ENCODE measurements at places on chromosomes 4 and X.
A peak's percentile ranks its signal among the peaks of the same experiment; 100 is the strongest.

GRCh38 chr4:53156896-53157295, 209.0 kb downstream of the SCFD2 start:
- no peak for DNase-seq

GRCh38 chr4:87919941-87920340, 55.6 kb upstream of the SPP1 start:
- DNase-seq, result no peak

DNA sequence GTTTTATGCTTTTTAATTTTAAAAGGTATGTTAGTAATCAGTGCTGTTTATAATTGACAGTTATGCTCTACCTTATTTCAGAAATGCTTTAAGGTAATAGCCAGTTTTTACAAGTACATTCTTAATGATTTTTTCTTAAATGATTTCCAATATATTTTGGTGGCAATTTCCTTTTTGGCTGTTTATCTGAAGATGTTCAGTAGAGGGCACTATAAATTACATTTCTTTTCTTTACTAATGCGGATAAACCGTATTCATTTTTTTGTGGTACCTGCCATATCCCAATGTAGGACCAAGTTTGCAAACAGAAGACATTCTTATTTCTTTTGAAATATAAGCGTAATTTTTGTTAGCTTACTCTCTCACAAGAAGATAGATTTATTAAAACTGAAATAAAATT, 65.4 kb downstream of the CCKAR start:
- DNase-seq, result no peak

- DNase-seq, result no peak
These were observed 642 bp downstream of the HMGN5 start for GRCh38 chrX:81201071-81201470.

- no peak for DNase-seq
These were observed 345.4 kb downstream of the STIM2 start for GRCh38 chr4:27206009-27206408.

DNA sequence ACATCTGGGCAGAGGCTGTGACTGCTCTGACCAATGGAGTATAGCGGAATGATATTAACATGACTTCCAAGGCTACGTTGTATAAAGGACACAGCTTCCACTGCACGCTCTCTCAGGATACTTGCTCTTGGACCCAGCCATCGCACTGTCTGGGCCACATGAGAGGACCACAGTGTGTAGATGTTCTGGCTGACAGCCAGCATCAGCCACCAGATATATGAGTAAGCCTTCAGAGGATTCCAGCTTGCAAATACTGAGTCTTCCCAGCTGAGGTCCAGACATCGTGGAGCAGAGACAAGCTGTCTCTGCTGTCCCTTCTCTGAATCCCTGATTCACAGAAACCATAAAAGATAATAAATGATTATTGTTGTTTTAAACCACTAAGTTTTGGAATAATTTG, 146.8 kb upstream of the USP9X start:
- DNase-seq, result no peak

GRCh38 chr4:111360906-111361305, 738.0 kb upstream of the PITX2 start:
- no peak for DNase-seq

DNA sequence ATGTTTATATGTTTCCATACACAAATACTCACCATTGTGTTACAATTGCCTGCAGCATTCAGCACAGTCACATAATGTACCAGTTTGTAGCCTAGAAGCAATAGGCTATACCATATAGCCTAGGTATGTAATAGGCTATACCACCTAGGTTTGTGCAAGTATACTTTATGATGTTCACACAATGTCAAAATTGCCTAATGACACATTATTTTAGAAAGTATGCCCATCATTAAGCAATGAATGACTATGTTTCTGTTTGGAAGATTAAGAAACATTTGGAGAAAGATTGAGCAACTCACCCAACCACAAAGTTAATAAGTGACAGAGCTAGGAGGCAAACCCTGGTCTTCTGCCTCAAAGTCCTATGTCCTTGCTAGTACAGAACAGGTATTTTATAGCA, 96.8 kb upstream of the GRIA3 start:
- no peak for DNase-seq

DNA sequence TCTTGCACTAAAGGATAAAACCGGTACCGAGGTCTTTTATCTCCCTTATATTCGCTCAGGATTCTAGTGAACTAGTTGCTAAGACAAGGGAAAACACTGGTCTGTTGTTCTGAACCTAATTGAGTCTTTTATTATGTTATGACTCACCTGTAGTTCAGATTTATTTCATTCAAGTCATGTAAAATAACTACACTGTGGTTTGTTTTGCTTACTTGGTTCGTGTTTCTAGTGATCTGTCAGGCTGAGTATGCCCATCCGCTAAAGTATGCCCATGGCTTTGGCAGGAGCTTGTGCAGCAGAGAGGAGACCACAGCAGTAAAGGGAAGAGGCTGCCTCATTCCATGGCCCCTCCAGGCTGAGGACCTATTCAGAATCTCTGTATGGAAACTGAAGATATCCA, 126.1 kb downstream of the AFF1 start:
- DNase-seq, result no peak

- no peak for DNase-seq
These were observed 104.4 kb downstream of the GPC3 start for GRCh38 chrX:133881007-133881406.

GRCh38 chr4:108270466-108271450, 102.0 kb upstream of the LEF1 start:
- DNase-seq, result no peak

GRCh38 chrX:84415140-84415539, 87.1 kb downstream of the HDX start:
- DNase-seq, result no peak

- DNase-seq, result no peak
These were observed 213.1 kb upstream of the PSAPL1 start for GRCh38 chr4:7647600-7648543.

GRCh38 chrX:3501833-3502535, 155.5 kb upstream of the MXRA5 start:
- DNase-seq, result no peak

- DNase-seq, result no peak
These were observed 226.8 kb downstream of the CAMK2D start for GRCh38 chr4:113534711-113535110.

DNA sequence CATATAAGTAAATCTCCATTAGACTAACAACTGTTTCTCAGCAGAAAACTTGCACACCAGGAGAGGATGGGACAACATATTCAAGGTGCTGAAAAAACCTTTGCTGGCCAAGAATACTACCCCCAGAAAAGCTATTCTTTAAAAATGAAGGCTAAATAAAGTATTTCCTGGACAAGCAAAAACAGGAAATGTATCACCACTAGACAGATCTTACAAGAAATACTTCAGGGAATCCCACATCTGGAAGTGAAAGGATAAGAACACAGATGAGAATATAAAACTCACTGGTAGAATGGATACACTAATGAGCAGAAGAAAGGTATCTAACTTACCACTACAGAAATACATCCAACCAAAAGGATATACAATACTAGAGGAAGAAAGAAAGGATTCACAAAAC, 27.0 kb upstream of the ADH1C start:
- DNase-seq, result no peak

DNA sequence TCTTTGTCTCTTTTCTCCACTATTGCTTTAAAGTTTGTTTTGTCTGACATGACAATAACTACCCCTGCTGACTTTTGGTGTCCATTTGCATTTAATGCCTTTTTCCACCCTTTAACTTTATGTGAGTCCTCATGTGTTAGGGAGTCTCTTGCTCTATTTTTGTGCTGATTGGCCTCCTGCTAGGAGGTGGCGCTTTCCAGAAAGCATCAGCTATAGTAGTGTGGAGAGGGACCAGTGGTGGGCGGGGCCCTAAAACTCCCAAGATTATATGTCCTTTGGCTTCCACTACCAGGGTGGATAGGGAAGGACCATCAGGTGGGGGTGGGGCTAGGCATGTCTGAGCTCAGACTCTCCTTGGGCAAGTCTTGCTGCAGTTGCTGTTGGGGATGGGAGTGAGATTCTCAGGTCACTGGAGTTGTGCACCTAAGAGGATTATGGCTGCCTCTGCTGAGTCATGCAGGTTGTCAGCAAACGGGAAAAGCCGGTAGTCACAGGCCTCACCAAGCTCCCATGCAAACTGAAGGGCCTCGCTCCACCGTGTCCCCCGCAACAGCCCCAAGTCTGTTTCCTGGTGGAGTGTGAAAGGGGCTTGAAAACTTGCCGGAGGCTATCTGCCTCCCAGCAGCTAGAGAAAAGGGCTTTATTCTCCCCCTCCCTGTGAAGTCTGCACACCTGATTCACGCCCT, 156.3 kb downstream of the CPEB2 start:
- no peak for DNase-seq

DNA sequence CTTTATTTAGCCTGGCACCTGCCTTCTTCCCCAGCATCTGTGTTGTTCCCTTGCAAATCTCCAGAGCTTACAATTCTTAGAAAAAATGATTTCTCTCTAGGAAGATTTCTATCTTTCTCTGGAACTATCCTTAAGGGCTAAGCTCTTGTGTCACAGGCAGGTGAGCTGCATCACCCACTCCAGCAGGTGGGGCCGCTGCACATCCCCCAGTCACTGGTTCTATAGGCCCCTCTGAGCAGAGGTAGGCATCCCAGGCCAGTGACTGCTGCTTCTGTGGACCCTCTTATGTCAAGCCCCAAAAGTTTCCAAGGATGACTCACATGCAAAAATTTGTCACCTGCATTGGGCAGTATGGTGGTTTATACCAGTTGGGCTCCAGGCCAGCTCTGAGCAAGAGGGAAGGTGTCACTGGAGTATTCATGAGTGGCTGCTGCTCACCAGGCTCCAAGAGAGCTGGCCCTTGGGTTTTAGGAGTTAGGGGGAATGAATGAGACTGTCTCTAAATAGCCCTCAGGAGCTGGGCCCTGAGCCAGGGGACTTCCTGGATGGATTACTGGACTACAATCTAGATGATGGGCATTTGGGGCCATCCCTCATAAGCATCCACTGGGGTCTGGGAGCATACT, 208.1 kb upstream of the EOLA2 start:
- DNase-seq, result peak; percentile 21

GRCh38 chr4:140116442-140117104, 37.4 kb downstream of the MAML3 start:
- peak; percentile 52 for DNase-seq

DNA sequence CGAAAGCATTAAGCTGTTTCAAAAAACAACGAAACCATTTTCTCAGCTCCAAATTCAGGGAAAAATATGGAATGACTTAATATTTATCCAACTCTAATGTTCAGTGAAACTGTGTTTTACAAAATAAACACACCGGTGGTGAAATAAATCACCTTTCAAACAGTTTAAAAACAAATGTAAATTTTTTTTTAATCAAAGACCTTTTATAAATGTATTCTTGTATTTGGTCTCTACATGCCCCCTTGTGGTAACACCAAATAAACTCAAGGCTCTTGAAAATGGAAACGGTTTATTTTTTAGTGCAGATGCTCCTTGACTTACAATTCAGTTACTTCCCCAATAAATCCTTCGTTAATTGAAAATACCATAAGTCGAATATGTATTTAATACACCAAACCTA, 45.8 kb upstream of the ITM2A start:
- no peak for DNase-seq

GRCh38 chrX:151402719-151403390, 5.8 kb downstream of the VMA21 start:
- no peak for DNase-seq

- DNase-seq, result no peak
These were observed 7.0 kb downstream of the SPP1 start for GRCh38 chr4:87982446-87983010.

DNA sequence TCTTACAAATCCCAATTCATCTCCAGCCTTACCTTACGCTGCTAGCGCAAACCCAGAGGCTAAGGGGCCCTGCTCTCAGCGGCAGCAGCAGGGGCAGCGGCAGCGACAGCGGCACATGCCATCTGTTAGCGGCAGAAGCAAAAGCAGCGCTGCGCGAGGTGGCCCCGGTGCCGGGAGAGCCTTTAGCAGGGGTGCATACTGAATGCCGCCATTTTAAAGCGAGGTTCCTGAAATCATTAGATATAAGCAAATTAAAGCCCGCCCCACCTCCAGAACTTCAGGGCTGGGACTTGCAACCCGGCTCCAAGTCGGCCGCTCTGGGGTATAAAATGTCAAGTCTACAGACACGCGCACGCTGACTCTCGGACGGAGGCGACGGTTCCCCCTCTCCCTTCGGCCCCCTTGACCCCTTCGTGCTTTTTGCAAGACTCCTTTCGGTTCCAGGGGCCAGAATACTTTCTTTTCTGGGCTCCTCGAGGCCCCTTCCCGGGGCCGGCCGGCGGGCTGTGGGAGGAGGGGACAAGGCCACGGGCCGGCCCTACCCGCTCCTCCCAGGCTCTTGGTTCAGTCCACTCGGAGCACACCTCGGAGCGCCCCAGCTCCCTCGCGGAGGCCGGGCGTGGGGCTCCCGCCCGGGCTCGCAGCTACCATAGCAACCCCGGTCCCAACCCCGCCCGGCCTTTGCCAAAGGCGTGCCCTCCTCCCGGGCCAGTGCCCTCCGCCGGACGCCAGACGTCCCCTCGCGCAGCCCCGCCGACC, at the start of gene MBNL3:
Gene MBNL3, minus strand, starts transcription at position 220 of the 759 bp plus-strand sequence. CDS start 49,427 bp downstream, outside the sequence.
- DNase-seq, result peak; percentile 74

GRCh38 chr4:140718241-140718952, 37.8 kb downstream of the TBC1D9 start:
- DNase-seq, result no peak

DNA sequence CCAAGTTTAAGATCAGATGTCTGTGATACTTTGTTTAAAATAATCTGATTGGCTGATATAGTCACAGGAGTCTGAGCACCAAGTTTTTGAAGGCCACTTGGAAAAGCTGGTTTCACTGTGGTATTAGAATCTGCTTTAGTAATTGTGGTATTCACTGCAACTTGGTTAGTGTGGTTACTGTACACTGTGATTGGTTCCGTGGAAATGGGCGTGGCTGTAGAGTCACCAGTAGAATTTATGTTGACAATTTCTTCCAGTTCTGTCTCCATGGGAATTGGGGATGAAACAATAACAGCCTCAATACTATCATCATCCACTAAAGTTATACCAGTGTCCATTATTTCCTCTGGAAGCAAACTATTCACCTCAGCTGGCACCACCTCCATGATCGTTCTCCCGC, 26.2 kb downstream of the LIN54 start:
- DNase-seq, result peak; percentile 33

GRCh38 chrX:17605676-17606075, 131.6 kb upstream of the SCML1 start:
- DNase-seq, result no peak

- DNase-seq, result no peak
These were observed 96.6 kb upstream of the LRPAP1 start for GRCh38 chr4:3628868-3629175.

All from activated naive CD4-positive, alpha-beta T cell treated with anti-CD3 and anti-CD28 coated beads, Interleukin-2, amount 10 ng/mL, durations not matched to agents 7 days and 5 days (primary cell).